AG04450 (cell line): ENCODE measurements at places on chromosomes 6 and 20.

GRCh38 chr6:121726596-121726995 lies 291.1 kb downstream of the GJA1 start:
- no peak for DNase-seq

DNA sequence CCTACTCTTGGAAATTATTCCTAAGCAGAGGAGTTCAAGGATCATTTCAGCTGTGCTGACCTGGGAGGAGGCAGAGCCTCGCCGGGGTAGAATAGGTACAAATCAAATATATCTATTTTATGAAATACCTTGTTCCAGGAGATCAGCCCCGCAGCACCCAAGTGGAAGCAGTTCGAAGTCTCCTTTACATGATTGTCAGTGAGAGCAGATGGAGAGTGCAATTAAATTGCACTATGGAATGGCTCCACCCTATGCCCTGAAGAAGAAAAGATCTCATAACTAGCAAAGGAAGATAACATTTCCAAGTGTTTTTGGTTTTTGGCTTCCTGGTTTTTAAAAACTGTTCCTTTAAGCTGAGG lies 31.4 kb downstream of the DUSP22 start:
- DNase-seq: no peak

DNA sequence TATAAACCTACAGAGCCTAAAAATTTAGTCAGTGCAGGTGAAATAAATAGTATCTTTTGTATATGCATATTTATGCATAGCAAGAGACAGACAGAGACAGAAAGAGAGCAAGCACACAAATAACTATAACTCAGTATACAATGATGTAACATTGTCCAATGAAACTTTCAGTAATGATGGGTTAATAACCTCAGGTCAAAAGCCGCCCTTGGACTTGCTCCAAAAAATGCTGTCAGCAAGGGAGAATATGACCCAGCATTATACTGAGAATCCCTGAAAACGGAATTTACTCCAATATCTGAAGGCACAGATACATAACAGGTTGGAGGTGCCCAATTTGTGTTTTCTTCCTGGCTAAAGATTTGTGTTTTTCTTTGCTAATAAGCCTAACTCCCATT lies 590.6 kb upstream of the NOX3 start:
- DNase-seq: no peak

DNA sequence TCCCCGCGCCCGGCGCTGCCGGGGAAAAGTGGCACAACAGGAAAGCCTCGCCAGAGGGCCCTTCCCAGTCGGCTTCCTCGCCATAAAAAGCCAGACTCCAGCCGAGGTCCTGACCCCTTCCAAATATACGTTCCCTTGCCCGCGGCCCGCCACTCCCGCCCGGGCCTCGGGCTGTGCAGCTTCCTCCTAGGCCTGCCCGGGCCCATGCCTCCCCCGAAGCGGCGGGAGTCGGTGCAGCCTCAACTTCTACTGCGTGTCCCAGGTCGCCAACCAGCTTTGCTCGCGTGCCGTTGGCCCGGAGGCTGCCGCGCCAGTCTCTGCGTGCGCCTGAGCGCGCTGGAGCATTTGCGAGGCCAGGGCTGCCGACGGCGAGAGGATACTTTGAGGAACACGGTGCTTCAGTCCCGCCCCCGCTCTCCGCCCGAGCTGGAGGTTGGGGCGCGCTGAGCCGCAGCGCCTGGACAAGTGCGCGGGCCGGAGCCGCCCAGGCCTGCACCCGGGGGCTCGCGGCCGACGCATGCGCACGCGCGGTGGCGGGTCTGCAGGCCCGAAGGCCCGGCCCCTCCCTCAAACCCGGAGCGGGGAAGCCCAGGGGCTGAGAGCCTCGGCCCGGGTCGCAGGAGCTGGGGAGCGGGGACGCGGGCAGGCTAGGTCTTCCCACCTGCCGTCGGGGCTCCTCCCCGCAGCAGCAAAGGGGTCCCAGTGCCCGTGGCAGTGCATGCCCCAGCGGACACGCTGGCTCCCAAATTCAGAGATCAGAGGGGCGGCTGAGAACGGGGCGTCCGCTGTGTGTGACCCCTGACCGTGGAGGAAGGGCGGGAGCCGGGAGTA lies 10.2 kb downstream of the FOXC1 start:
- DNase-seq: no peak

GRCh38 chr6:100447900-100448748 lies 16.6 kb downstream of the SIM1 start:
- DNase-seq: no peak

- DNase-seq: no peak
Measured at GRCh38 chr6:89208551-89208950, 8.6 kb downstream of the GABRR1 start.

DNA sequence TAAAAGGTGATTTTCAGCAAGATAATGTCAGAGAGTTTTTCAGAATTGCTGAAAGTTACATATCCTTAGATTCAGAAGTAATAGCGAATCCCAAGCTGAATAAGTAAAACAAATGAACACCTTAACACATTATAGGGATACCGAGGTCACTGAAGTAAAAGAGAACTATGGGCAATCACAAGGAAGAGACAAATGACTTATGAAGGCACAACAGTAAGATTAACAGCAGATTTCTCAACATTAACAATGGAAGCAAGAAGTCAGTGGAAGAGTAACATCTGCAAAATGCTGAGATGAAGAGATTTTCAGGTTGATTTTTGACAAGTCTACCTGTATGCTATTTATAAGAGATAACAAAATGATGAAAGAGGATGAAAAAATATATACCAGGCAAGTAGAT lies 86.1 kb upstream of the EZR start:
- DNase-seq: no peak

DNA sequence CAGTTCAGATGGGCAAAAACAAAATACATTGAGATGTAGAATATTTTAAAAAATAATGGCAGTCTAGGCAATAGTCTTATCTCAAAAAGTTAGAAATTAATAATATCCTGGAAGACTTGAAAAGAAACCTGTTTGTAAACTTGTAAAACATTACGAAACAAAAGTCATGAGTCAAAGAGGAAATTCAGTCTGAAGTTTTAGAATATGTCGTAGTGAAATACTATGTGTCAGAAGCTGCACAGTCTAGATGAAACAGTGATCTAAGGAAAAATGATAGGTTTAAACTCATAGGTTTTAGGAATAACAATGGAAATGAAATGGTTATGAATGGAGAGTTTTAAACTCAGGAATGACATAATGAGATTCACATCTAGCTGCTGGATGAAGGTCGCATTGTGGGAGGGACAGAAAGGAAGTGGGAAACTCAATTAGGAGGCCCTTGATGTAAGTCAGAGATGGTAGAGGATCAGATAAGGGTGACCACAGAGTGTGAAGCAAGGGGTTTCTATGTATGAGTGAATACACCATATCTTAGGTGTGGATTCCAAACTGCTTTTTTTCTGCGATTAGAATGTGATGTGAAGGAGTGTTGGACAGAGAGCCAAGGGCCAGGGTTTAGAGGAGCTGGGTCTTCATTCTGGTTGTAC lies 2.8 kb downstream of the SNRPB2 start:
- no peak for DNase-seq

- DNase-seq: no peak
Measured at GRCh38 chr6:63278916-63279315, 40.9 kb downstream of the LGSN start.

DNA sequence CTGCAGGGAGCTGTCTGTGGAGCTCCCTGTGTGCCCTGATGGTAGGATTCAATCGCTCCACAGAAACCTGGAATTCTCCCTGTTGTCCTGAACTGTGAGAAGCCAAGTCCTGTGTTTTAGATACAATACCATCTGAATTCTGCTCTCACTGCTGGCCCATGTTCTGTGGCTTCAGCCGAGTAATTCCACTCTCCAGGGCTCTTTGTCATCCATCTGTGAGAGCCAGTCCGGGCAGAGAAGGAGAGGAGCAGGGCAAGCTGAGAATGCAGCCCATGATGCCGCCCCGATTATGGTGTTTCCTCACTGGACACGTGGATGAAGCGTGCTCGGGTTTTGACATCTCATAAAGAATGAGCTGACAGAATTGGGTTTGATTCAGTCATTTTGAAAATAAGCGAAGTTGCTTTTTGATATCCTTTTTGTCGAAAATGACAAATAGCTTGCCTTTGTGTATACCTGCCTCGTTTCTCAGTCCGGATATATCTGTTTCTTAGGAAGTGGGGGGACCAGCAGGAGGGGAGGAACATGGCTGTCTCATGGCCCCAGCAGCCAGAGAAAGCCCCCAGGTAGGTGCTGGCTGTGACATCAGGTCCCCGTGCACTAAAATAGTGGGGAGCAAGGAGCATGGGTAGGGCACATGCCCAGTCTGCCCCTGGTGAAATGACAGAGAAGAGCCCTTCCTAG lies 8.2 kb upstream of the CD93 start:
- no peak for DNase-seq

DNA sequence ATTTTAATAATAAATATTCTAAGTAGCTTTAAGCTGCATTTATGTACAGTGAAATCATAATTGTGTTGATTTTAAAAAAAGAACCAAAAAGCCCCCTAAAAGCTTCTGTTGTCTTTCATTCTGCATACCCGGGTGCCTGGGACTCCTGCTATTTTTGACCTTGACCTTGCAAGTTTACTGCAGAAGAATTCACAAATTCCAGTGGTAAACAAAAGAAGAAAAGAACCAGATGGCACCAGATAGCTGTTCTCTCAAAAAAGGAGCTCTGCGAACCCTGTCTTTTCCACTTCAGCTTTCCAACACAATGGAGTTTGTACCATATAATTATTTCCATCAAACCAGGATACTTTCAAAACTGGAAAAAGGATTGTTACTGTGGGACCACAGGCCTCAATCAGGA lies 363.3 kb downstream of the SMOC2 start:
- DNase-seq: no peak

GRCh38 chr6:13362412-13362811 lies 34.1 kb upstream of the TBC1D7 start:
- DNase-seq: no peak

GRCh38 chr6:44073612-44074438 lies 53.4 kb downstream of the MRPL14 start:
- DNase-seq: no peak

- no peak for DNase-seq
Measured at GRCh38 chr20:63156221-63156671, 59.7 kb downstream of the YTHDF1 start.

GRCh38 chr6:107079429-107079828 lies 35.9 kb downstream of the BEND3 start:
- DNase-seq: no peak

- DNase-seq: no peak
Measured at GRCh38 chr6:152218887-152219286, 411.4 kb downstream of the ESR1 start.

DNA sequence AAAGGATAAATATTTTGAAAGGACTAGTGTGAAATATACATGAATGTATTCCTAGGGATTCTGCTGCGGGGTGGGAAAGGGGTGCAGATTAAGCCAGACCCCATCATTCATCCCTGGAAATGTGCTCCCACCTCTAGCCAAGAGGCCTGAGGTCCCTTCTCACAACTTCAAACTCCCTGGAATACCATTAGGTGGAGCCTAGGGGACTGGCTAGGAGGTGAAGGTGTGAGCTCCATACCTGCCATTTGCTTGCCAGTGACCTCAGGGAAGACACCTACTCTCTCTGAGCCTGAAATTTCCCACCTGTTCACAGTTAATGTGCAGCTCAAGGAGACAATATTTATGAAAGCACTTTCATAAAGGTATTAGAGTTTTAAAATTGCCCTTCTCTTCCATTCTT lies 4.7 kb upstream of the CCN2 start:
- DNase-seq: no peak

- DNase-seq: no peak
Measured at GRCh38 chr20:59988141-59988540, 29.9 kb downstream of the CDH26 start.

DNA sequence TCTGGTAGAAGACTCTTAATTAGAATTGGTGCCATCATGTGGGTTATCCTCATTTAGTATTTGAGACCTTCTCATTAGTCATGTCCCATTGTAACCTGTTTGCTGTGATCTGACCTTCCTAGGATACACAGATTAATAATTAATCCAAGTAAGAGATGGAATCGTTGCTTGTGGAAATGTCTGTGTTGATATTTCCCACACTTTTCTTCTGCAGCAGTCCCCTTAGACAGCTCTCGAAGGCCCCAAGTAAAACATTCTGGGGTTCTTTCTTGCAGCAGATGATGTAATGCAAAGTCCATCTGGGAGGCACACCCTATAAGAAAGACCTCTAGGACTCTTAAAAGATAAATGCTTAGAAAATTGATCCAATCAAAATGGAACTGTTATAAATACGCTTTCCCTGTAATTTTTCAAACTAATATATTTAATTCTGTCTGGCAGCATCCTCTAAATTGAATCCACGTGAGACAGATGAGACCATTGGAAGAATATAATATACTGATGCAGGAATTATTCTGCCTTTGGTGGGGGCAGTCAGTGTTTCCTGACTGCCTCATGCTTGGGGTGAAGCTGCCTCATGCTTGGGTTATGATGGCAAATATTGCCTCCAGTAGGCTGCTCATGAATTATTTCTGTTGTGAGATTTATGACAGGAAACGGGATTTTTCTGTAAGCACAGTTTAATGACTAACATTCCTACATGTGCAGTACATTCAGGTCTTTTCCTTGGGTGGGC lies 54.5 kb upstream of the ARMC2 start:
- no peak for DNase-seq

GRCh38 chr6:135673501-135674309 lies 176.2 kb upstream of the AHI1 start:
- DNase-seq: no peak

DNA sequence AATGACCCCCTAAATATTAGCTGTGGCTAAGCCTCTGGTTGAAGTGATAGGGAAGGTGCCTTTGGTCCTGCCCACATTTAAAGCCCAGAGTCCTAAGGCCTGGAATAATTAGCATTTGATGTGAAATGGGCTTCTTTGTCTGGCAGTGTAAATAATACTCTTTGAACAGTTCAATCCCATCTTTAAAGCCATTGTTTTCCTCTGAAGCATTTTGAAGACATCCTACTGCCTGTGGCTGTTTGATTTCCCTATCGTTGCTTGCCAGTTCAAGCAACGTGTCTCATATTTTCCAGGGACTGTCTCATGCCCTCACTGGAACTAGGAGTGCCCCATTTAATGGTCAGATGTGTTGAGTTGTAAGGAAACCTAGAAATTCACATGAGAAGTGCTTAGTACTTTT lies 89.3 kb upstream of the BTN3A2 start:
- no peak for DNase-seq

GRCh38 chr6:113855500-113856374 lies 1.4 kb upstream of the MARCKS start:
- DNase-seq: no peak
